ENCODE measurements at places on chromosomes 13 and 19.

- no peak for DNase-seq
Measured at GRCh38 chr19:390386-391206, 18.4 kb downstream of the C2CD4C start.

- no peak for DNase-seq
Measured at GRCh38 chr19:13633109-13633508, 126.8 kb upstream of the CACNA1A start.

- no peak for DNase-seq
Measured at GRCh38 chr19:52660981-52661380, 22.8 kb upstream of the ZNF83 start.

DNA sequence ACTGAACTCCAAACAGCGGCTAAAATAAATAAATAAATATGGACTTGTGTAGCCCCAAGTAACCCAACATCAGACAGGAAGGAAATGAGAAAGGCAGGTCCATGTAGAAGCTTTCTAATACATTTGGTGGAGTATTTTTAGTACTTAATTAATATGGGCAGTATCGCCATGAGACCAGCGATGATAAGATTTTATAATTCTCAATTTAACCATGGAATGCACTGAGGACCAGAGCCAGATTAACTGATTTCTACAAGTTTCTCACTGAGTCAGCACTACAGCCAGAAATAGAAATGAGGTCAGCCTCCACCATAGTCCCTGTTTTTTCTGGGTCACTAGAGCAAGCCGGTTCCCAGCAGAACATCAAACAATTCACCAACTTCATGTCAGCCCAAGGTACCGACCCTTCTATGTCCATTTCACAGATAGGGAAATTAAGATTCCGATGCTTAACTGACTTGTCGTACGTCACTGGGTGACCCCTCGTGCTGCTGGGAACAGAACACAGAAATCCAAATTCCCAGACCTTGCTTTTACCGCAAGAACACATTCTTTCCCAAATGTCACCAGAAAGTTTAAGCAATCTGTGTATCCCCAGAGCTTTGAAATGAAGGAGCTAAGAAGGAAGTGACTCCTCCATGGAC is 90.4 kb downstream of the COL4A1 start:
- no peak for DNase-seq

DNA sequence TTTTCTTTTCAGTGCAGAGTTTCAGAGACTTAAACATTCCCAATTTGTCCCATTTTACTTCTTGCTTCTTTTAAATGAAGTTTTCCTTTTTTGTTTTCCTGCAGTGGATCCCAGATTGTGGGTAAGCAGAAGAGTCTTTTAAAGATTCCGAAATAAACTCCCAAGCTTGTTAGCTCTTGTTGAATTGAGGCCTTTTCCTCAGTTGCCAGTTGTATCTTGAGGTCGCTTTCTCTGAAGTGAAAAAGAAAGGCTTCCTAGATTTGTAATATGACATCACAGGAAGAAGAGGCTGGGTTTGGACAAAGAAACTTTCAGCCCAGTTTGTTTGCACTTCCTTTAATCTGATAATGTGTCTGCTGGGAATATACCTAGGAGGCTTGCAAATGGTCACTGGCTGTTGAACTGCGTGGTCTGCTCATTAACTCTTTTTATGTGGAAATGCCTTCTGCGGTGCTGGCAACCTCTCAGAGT is at the start of gene LPAR6:
LPAR6 (minus strand) TSS at position 233 of the 471 bp plus-strand sequence. CDS start 690 bp downstream, outside the sequence.
- no peak for DNase-seq

All from cortex of kidney (tissue), 1 donor.